ENCODE measurements at places on chromosomes 12 and 14.

DNA sequence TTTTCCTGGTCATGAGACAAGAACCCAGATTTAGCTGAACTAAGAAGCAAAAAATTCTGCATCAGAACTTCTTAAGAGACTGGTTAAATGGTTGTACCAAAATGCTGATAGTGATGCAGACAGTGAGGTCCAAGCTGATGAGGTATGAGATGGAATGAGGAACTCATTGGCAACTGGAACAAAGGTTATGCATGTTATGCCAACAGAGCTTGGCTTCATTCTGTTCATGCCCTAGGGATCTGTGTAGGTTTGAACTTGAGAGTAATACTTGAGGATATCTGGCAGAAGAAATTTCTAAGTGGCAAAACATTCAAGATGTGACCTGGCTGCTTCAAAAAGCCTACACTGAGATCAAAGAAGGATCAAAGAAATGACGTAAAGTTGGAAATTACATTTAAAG is 398.0 kb downstream of the FSCB start:
- no peak for DNase-seq

DNA sequence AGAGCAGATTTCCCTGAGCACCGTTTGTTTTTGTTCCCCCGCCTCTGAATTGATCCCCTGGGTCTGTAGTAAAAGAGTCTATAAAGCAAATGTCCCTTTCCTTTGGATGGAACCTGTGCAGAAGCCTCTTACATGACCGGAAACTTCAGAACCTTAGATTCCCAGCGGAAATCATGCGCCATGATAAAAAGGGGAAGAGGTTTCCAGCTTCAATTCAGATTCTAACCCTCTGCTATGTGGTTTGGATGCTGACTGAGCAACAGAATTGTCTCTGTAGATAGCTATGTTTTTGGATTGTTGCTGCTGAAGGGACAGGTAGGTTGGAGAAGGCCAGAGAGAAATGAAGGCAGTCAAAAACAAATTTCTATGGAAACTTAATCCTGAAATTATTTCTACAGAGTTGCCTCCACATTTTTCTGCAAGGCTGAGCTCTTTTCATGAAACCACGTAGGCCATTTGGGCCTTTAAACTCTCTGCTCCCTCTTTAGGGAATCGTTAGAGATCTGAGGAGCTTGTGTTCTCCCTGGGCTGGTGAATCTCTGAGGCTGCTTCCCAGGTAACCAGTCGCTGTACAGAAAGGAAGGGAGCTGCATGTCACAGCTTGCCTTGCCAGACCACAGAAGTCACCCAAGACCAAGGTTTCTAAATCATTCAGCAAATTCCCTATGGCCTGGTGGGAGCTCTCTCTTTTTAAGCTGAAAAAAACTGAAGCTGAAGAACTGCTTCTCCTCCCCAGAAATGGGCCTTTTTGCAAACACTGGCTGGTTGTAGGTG is 28.7 kb upstream of the OR10P1 start:
- DNase-seq: no peak

GRCh38 chr14:102213984-102214658 is 74.4 kb downstream of the WDR20 start:
- DNase-seq: no peak

- DNase-seq: no peak
Measured at GRCh38 chr12:2561367-2561766, 233.4 kb upstream of the FKBP4 start.
